ENCODE measurements at places on chromosomes 5 and 9.
A peak's percentile ranks its signal among the peaks of the same experiment; 100 is the strongest.

DNA sequence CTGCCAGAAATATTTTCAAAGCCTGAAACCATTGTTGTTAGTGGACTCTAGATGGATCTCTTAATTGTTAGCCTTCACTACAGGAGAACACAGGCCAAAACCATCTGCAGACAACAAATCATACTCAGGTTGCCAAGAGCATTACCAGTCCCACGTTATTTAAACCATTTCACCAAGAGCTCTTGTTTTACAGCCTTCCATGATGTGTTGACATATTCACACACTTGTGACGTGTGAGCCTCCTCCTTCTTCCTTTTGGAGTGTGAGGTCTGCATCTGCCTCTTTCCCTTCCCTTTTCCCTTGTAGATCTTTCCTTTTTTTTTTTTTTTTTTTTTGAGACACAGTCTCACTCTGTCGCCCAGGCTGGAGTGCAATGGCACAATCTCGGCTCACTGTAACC is 279.0 kb downstream of the AUH start:
- no peak for DNase-seq

DNA sequence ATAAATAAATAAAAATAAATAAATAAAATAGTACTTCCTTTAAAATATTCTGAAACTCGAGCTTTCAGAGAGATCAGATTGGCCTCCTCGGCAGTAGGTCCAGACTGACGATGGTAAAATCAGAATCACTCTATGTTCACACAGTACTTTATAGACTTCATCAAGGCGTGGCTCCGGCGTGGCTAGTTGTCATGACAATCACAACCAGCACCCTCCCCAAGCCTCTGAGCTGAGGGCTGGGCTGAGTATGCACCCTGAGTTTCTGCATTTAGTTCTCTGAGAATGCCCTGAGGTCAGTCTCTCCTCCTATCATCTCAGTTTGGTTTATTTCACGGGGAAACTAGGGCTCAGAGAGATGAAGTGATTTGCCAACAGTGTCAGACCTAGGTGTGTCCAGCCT is 43.3 kb upstream of the BARHL1 start:
- no peak for DNase-seq

GRCh38 chr9:114656301-114656700 is 1.3 kb downstream of the TEX53 start:
- no peak for DNase-seq

GRCh38 chr9:14517154-14517906 is 175.9 kb downstream of the ZDHHC21 start:
- no peak for DNase-seq

GRCh38 chr5:87722286-87722685 is 309.6 kb upstream of the CCNH start:
- DNase-seq = no peak

- DNase-seq = no peak
Observed at GRCh38 chr5:61026004-61026403, 81.0 kb downstream of the NDUFAF2 start.

DNA sequence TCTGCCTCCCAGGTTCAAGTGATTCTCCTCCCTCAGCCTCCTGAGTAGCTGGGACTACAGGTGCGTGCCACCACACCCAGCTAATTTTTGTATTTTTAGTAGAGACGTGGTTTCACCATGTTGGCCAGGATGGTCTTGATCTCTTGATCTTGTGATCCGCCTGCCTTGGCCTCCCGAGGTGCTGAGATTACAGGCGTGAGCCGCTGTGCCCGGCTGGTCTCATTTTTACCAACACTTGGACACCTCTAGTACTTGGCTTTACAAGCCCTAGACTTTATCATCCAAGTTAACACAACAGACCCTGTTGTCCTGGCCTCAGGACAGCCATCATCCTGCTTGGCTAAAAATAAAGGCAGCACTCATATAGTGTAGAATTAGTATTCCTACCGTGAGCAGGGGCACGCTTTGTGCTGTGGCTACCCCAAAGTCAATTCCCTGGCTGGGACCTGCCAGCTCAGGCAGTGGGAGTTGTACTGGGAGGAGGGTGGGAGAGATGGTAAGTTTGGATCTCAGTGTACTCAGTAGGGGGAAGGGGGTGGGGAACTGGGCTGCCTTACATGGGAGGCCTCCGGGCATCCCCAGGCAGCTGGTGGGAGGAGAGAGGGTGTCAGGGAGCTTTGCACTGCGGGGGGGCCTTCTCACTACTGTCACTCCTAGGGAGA is 6.6 kb downstream of the PDZD2 start:
- DNase-seq = no peak

DNA sequence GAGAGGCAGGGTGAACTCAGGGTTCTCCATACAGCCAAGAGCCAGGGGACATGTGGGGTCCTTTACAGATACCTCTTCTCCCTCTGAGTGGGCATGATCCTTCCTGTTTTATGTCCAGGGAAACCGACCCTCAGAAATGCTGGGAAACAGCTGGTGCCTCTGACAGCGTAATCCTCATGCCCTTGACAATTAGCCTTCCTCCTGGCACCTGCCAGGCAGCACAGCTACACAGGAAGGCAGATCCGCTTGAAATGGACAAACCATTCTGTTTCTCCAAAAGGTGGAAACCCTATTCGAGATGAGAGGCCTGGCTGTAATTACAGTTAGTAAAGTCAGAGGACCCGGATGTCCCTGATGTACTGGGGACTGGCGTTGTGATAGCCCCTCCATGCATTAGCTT is 7.2 kb downstream of the ERGIC1 start:
- DNase-seq = no peak

GRCh38 chr9:94734054-94734754 is 7.7 kb downstream of the AOPEP start:
- peak; percentile 84 for DNase-seq

DNA sequence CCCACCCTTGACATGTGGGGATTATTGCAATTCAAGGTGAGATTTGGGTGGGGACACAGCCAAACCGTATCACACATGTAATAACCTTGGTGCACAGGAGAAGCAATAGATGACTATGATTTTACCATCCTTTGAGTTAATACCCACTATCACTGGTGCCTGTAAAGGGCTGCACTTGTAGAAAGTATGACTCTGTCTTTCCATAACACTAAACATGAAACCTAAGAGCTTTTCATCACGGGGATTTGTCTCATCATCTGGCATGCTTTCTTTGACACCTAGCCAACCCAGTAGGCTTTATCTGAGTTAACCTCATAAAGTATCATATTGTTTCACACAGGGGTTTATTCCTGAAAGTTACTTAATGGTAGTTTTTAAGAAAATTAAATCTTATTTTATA is 188.9 kb upstream of the TNC start:
- DNase-seq = no peak

DNA sequence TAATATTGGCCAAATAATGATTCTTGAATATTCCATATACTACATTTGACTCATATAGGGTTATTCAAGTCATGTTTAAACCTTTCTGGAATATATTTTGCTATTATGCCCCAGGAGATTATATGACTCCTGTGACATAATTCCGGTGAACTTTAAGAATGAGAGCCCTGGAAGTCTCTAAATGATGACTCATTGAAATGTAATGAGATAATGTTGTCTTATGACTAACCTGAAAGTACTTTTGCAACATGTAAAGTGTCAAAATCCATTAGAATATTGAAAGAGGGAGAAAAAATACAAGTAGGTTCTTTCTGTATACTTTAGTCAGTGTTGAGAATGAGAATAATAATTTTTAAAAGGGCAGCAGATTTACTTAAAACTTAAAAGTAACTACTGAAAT is 830.4 kb downstream of the MAT2B start:
- DNase-seq = no peak

GRCh38 chr9:120242116-120242811 is 337.7 kb downstream of the CDK5RAP2 start:
- no peak for DNase-seq

DNA sequence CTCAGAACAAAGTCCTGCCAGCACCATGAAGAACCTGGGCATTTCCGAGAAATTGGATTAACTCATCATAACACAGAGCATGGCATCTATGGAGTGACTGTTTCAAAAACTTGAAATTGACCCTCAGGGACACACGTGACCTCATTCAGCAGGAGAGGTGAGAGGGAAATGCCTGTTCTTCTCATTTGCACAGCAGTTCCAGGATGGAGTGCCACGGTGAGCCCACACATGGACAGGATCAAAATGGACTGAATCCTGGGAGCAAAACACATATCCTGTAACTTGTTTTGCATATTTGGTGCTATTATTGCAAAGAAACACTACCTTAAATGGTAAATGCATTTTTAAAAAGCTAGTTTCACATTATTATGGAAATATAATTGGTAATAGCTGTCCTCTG is 256.1 kb upstream of the IRX2 start:
- no peak for DNase-seq
